ENCODE measurements at places on chromosomes 7 and 10. TPM values are rescaled to one million over a fixed set of nuclear protein-coding genes. Genes with fewer than 3 reads are reported as not detected.

The CYP3A4 gene
- 0.14 TPM for total RNA-seq

GRCh38 chr10:100788002-100788903, 42.9 kb downstream of the PAX2 start:
- DNase-seq = no peak

DNA sequence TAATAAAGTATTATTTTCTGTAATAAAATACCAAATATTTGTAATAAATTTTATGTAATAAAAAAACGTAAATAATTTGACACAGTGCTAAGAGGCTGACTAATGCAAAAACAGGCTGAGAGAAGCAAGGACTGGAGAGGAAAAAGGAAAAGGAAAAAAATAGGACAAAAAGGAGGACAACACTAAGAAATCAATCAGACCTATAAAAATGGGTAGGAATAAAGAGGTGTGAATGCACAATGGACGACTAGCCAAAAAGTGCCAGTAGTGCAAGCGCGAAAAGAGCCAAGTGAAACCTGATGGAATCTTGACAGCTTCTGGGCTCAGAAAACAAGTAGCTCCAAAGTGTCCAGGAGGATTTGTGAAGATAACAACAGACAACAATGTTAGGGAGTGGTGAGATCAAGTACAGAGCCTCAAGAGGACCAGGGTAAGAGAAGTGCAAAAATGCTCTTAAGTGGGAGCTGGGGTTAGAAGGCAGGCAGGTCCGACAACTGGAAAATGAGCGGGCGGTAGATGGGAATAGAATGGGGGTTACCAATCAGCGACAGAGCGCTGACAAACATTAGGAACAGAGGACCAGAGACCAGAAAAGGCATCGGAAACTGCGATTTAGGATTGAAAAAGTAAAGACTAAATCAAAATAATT, 1.2 kb downstream of the BRAF start:
- DNase-seq = no peak

- no peak for DNase-seq
Observed at GRCh38 chr7:96331233-96331632, 9.3 kb upstream of the SLC25A13 start.

The INSYN2A gene
- not detected for total RNA-seq

DNA sequence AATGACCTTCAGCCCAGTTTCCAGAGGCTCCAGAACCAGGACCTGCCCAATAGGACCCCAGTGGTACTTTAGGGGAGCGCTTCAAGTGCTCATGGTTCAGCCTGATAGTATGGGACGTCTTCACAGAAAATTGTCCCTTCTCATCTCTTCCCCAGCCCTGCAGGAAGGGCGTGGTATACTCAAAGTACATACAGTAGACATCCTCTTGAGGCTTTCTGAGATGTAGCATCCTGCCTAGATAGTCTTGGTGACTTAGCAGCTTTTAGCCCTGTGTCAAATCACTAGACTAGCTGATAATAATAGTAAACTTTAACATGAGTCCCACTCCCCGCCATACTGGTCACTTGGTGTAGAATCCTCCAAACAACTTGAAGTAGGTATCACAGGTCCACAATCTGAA, 193.2 kb downstream of the CYP26A1 start:
- no peak for DNase-seq

The FBXL13 gene
- 0.71 TPM for total RNA-seq

The NACAD gene
- 0.19 TPM for total RNA-seq

DNA sequence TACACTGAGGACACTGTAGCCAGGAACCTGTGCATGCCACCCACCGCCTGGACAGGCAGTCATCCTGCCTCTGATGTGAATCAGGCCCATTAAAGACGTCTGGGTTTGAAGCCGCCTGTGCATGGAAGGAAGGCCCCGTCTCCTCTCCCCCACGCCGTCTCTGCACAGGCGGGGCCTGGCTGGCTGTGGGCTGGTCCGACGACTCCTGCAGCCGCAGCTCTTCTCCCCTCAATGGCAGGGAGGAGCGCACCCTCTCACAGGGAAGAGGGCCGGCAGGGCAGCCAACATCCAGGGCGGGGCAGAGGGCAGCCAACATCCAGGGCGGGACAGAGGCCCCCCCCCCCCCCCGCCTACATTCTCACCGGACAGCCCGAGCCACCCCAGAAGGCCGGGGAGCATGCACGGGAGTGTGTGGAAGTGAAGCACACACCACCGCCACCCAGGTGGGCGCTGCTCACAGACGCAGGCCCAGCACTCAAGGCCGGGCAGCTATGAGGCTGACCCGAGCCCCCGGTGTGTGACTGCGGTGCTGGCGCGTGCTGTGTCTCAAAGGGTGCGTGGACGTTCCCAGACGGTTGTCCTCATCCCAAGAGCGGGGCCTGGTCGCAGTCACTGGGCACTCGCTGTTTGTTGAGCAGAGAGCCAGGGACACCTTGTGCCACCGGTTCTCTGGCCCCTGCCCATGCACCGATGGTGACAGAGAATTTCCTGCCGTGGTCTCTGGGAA, 19.1 kb downstream of the DPYSL4 start:
- DNase-seq = no peak

DNA sequence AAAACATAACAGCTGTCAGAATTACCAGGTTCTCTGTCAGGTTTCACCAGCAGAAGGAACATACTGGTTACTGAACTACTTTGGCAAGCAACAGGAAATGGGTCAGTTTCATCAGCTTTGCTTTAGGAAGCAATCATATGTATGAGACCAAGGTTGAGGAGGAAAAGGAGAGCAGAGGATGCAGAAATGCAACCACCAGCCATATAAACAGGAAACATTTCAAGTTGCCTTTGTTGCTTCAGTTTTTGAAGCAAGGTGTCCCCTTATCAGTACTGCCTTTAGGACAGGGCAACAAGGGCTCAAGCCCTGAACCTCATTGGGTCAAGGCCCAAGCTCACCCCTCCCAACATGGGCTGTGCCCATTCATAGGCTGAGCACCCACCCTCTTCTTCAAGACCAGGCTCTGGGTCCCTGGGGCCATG, 10.2 kb downstream of the HIPK2 start:
- no peak for DNase-seq

DNA sequence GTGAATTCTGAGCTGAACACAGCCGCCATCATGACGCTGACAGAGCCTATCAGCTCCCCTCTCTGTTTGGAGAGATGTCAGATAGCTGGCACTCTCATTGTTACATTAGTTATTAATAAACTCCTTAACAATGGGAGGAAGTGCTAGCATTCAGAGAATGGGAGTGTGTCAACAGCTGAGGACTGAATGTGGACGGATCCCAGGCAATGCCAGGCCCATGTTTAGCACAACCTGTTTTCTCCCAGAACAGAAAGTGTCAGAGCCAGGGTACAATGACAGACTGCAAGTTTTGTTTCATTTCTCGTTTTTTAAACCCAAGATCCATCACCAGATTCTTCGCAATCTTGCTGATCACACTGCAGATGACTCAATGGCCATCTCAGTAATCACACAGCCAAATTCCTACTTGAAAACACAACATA, 99.6 kb downstream of the PRPF18 start:
- no peak for DNase-seq

All from activated naive CD4-positive, alpha-beta T cell treated with anti-CD3 and anti-CD28 coated beads, Interleukin-2, amount 50 U/mL, for 72 hours (primary cell).